SK-N-DZ (cell line): ENCODE measurements at places on chromosomes 5 and 9.

- DNase-seq, result no peak
These were observed 44.0 kb upstream of the SLC25A51 start for GRCh38 chr9:37947977-37948376.

- DNase-seq, result no peak
These were observed 77.2 kb upstream of the KLF9 start for GRCh38 chr9:70491426-70492318.

DNA sequence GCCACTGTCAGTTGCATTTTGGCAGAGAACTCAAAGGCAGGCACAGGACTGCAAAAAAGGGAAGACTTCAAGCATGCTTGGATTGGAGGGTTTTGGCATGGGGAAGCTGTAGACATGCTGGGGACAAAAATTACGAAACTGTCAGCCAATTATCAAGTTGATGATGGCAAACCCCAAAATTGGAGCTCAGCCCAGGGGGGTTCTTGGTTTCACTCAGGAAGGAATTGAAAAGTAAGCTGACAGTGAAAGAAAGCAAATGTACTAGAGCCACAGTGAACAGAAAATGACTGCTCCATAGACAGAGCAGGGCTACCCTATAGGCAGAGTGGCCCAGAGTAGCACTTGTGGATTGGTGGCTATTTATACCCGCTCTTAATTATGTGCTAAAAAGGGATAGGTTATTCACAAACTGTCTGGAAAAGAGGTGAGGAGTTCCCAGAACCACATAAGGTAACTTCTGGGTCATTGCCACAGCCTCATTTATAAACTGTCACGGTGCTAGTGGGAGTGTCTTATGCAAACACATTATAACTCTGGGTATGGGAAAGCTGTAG is 14.6 kb upstream of the CFAP95 start:
- no peak for DNase-seq

DNA sequence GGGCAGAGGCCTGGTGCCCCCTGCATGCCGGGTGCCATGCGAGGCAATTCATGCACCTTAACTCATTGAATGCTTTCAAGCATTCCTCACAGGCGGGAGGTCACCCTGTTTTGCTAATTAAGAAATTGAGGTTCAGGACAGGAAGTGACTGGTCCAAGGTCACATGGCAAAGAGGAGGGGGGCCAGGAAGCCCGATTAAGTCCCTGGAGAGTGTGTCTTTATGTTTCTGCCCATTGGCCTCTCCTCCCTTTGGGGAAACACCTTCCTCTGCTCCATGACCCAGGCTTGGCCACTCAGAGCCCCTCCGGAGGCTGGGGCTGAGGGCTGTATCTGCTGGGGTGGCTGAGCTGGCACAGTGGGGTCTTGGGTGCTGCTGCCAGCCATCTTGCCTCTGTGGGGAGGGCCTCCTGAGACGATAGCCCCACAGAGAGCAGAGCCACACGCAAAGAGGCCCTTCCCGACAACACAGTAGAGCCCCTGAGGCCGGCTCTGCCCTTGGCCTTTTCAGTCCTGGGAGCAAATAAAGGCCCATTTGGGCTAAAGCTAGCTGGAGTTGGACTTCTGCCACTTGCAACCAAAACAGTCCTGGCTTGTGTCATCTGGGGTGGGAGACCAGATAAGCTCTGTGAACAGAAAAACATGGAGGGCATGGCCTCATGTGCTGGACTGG is 90.8 kb upstream of the NEURL1B start:
- no peak for DNase-seq

- no peak for DNase-seq
These were observed 325.3 kb upstream of the GRAMD2B start for GRCh38 chr5:126097876-126098275.

- no peak for DNase-seq
These were observed 5.3 kb downstream of the ABO start for GRCh38 chr9:133269537-133270362.
